ENCODE measurements at places on chromosomes 7 and 10.

DNA sequence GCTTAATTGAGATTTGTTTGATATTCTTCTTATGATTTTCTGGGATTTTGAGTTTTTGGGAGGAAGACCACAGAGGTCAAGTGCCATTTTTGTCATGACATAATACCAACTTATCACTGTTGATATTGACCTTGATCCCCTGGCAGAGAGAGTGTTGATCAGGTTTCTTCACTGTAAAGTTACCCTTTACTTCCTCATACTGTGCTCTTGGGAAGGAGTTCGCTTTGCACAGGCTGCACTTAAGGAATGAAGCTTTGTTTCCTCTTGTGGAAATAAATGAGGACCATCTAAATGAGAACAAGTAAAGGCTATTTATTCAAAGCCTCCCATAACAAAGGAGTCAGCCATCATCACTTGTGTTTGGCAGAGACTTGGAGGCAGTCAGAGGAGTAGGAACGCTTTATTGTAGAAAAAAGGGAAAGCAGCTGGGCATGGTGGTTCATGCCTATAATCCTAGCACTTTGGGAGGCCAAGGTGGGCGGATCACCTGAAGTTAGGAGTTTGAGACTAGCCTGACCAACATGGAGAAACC lies 16.1 kb downstream of the ST7 start:
- DNase-seq, result no peak

- no peak for DNase-seq
These were observed 94.6 kb upstream of the MACROH2A2 start for GRCh38 chr10:69957886-69958555.

DNA sequence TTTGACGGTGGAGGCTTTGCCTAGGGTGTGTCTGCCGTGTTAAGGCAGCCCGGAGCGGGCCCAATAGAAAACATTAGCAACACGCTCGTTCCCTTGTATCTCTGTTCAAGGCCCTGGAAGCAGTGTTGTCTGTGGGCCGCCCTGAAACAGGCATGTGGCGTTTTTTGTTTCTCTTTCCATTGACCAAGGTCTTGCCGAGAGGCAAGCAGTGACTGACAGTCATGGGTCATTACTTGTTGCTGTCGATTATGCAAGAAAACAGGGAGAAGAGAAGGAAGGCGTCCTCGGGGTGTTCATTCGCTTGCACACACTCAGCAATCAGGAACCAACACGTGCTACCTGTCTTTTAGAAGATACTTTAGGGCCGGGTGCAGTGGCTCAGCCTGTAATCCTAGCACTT lies 92.5 kb downstream of the EZH2 start:
- no peak for DNase-seq

DNA sequence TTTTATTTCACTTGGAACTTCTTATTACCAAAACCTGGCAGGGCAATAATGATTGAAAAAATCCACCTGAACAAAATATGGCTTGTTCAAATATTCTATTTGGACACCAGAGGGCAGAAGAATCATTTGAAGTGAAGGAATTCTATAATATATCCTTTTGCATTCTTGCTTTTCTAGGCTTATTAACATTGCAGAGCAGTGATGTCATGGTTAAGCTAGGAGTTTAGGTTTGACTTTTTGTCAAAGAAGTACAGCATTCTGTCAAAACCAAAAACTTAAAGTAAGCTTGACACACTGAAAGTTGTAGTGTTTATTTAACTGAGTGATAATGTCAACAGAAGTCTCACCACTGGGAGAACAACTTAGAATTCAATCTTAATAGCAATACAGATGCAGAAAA lies 156.0 kb downstream of the SEMA3D start:
- DNase-seq, result no peak

- no peak for DNase-seq
These were observed 12.7 kb downstream of the AGR2 start for GRCh38 chr7:16791905-16792698.

- no peak for DNase-seq
These were observed 197.1 kb downstream of the SUGCT start for GRCh38 chr7:40331915-40332314.

DNA sequence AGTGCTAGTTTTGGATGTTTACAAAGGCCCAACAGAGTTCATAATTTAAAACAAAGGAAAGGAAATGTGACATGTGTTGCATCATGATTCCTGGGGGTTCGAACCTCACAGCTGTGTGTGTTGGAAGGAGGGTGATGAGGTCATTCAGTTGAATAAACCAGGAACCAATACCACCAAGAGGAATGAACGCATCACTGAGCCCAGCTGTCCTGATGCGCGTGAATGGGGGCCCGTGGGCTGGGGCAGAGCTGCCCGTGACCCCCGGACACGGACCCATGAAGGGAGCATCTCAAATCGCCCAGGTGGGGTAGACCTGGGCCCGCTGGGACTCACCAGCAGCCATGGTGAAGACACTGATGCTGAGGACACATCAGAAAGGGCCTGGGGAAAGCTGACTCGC lies 33.0 kb downstream of the BRI3 start:
- no peak for DNase-seq

GRCh38 chr7:132815130-132815529 lies 238.9 kb upstream of the PLXNA4 start:
- no peak for DNase-seq

Measured in T-helper 2 cell (primary cell).